Endothelial cell (in vitro differentiated cells): ENCODE measurements at places on chromosomes 6 and 20. TPM values are rescaled to one million over a fixed set of nuclear protein-coding genes. Genes with fewer than 3 reads are reported as not detected.
A peak's percentile ranks its signal among the peaks of the same experiment; 100 is the strongest.

Gene LTV1
- 20.7 TPM for total RNA-seq

- H3K4me1 ChIP-seq: peaks cover 4% of the 10 kb centered on the region
- H3K27me3 ChIP-seq: peaks cover 4% of the 10 kb centered on the region
- H3K4me3 ChIP-seq: no peak overlapping the region
These were observed 11.3 kb downstream of the NFATC2 start for GRCh38 chr20:51531141-51531710.

Gene TFAP2D
- total RNA-seq: 0.31 TPM

Gene NMBR
- not detected for total RNA-seq

- peaks cover 39% of the 10 kb centered on the region for H3K4me1 ChIP-seq
- no peak for DNase-seq
- H3K27me3 ChIP-seq: no peaks in the 10 kb centered on the region
These were observed 730.7 kb downstream of the RFPL4B start for GRCh38 chr6:113077794-113078193.

GRCh38 chr20:8788831-8789230 lies 280.1 kb upstream of the PLCB4 start:
- no peaks in the 10 kb centered on the region for H3K36me3 ChIP-seq
- no peaks in the 10 kb centered on the region for H3K27me3 ChIP-seq
- peaks cover 13% of the 10 kb centered on the region for H3K4me1 ChIP-seq
- no peak overlapping the region for H3K4me3 ChIP-seq
- no peak overlapping the region for H3K27ac ChIP-seq

Gene ZSCAN12
- total RNA-seq: 9.5 TPM

GRCh38 chr6:52124126-52125121 lies 37.0 kb upstream of the PKHD1 start:
- no peaks in the 10 kb centered on the region for H3K27me3 ChIP-seq
- H3K27ac ChIP-seq: no peak overlapping the region
- no peaks in the 10 kb centered on the region for H3K36me3 ChIP-seq
- DNase-seq: no peak

Gene SLC22A2
- total RNA-seq: not detected

Gene OTOR
- total RNA-seq: 4.5 TPM

Gene SIGLEC1
- not detected for total RNA-seq

Gene FNDC11
- total RNA-seq: 1.3 TPM

Gene TUBB1
- total RNA-seq: not detected

- DNase-seq: no peak
- no peak overlapping the region for H3K4me3 ChIP-seq
- no peak overlapping the region for H3K27ac ChIP-seq
- H3K27me3 ChIP-seq: no peaks in the 10 kb centered on the region
- no peaks in the 10 kb centered on the region for H3K36me3 ChIP-seq
These were observed 50.2 kb downstream of the HBS1L start for GRCh38 chr6:135004399-135004798.

DNA sequence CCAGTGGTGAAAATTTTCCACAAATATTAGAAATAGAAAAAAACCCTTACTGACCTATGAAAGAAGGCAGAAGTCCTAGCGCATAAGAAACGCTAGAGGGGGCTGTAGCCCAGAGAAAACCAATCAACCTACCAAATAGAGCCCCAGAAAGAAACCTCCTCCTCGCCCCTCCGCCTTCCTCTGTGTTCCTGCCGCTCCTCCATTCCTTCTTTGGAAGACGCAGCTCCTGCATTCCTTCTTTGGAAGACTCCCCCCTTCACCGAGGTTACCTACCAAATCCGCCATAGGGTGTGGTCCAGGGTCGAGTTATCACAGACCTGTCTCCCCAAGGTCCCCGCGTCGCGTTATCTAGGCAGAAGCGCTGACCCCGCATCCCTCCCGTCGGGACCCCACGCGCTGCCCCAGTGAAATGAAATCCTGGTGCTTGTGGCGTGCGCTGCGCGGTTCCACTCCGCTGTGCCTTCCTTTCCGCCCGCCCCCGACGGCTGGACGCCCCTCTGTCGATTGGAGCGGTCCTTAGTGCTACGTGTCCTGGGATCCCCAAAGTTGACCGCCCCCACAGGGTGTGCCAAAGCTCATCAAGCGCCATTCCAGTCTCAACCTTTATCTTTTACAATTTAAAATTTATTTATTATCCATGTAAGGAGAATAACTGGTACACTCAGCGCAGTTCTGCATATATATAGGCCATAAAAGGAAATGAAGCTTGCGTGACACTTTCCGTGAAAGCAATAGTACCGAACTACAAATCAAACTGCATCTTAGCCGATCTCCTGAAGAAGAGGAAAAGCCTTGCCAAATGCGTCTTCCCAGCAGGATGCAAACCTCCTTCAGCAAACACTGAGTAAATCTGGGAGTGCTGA lies 13.0 kb downstream of the RPP21 start:
- H3K27me3 ChIP-seq: peaks cover 5% of the 10 kb centered on the region
- H3K4me3 ChIP-seq: peak overlapping the region; percentile 92

DNA sequence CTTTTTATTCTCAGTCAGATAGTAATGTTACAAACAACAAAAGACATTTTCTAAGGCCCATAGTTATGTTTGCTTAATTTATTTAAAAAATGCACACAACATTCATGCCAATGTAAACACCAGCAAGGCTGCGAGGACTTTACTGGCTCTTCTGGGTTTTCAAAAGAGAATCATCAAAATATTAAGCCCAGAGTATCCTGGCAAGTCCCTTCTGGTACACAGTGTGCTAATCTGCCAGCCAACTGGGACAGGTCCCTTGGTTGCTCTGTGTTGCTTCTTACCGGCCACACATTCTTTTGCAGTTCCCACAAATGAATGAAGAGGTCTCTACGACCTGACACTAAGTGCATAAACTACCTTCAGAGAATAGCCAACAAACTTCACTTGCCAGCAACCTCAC lies 42.6 kb upstream of the SPDEF start:
- DNase-seq: no peak
- peaks cover 7% of the 10 kb centered on the region for H3K4me1 ChIP-seq
- H3K4me3 ChIP-seq: no peak overlapping the region
- no peak overlapping the region for H3K27ac ChIP-seq
- peaks cover 3% of the 10 kb centered on the region for H3K27me3 ChIP-seq
- H3K36me3 ChIP-seq: peaks cover 3% of the 10 kb centered on the region

- H3K27me3 ChIP-seq: no peaks in the 10 kb centered on the region
- no peak overlapping the region for H3K27ac ChIP-seq
- no peak for DNase-seq
- H3K4me1 ChIP-seq: no peaks in the 10 kb centered on the region
- H3K36me3 ChIP-seq: peaks cover 3% of the 10 kb centered on the region
- H3K4me3 ChIP-seq: no peak overlapping the region
These were observed 336.5 kb upstream of the ARID1B start for GRCh38 chr6:156440688-156441087.

- H3K4me1 ChIP-seq: peaks cover 18% of the 10 kb centered on the region
- H3K27me3 ChIP-seq: peaks cover 7% of the 10 kb centered on the region
- DNase-seq: peak; percentile 95
- H3K4me3 ChIP-seq: peak within 1 kb of the TSS; percentile 99
- H3K36me3 ChIP-seq: peaks cover 4% of the 10 kb centered on the region
- H3K27ac ChIP-seq: peak within 1 kb of the TSS; percentile 93
These were observed at the start of gene STK38 for GRCh38 chr6:36546920-36547645. Gene STK38, minus strand, starts transcription at chr6:36547479. Its CDS starts 7,277 bp downstream, at chr6:36540202.

DNA sequence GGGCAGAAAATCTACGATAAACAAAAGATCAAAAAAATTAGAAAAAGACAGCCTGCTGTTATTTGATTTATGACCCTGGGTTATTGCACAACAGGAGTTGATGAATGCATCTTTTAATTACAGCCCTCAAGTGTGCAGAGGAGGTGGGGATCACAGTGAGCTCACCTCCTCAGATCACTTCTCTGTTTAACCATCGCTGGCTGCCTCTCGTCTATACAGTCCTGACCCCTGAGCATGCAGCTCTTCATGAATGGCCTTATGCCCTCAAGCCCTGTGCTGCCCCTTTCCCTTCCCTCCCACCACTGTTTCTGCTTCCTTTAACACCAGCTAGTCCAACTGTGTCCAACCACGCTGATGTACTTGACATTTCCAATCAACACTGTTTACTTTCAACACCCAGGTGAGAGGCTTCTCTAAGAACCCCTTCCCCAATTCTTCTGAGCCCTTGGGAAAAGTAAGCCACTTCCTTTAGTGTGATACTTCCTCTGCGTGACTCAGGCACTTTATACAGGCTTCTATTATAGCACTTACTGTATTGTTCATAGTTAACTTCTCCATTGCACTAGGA lies 60.6 kb upstream of the RIPOR2 start:
- no peak for DNase-seq
- no peak overlapping the region for H3K4me3 ChIP-seq
- no peak overlapping the region for H3K27ac ChIP-seq
- peaks cover 12% of the 10 kb centered on the region for H3K4me1 ChIP-seq
- H3K27me3 ChIP-seq: peaks cover 3% of the 10 kb centered on the region

DNA sequence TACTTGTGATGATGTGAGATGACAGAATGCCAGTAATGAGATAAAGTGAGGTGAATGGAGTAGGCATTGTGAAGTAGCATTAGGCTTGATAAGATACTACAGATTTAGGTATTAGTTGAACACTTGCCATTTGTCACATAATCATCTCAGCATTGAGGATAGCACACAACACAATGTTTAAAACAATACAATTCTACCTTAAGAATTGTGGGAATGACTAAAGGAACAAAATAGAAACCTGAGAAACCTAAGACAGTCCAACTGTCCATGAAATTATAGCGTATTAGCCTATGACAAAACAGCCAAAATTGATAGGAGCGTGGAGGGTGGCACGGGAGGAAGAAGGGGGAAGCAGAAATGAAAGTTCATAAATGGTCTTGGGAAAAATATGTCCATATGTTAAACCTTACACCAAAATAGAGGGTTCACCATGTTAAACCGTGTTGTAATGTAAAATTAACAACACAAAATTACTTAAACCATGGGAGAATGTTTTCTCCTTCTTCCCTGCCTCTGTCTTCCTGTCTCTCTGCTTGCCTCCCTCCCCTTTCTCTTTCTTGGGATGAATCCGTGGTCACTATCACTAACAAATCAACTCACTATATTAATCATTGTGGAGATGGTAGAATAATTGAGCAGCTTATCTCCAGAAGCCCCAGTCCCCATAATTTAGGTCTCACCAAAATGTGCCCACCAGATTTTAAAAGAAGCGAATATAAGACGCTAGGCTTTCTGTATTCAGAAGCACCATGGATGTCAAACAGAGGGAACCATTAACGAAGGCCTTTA lies 33.0 kb upstream of the HFE start:
- peak overlapping the region; percentile 96 for H3K4me3 ChIP-seq
- peaks cover 12% of the 10 kb centered on the region for H3K4me1 ChIP-seq
- peaks cover 5% of the 10 kb centered on the region for H3K27me3 ChIP-seq
- peak overlapping the region; percentile 99 for H3K27ac ChIP-seq
- H3K36me3 ChIP-seq: no peaks in the 10 kb centered on the region

- DNase-seq: no peak
- H3K36me3 ChIP-seq: no peaks in the 10 kb centered on the region
- H3K4me3 ChIP-seq: no peak overlapping the region
- H3K27ac ChIP-seq: no peak overlapping the region
- H3K4me1 ChIP-seq: no peaks in the 10 kb centered on the region
These were observed 89.5 kb upstream of the TMEM170B start for GRCh38 chr6:11448038-11448437.

- H3K27ac ChIP-seq: no peak overlapping the region
- no peak for DNase-seq
- no peaks in the 10 kb centered on the region for H3K36me3 ChIP-seq
- no peaks in the 10 kb centered on the region for H3K27me3 ChIP-seq
- no peak overlapping the region for H3K4me3 ChIP-seq
These were observed 1.9 kb upstream of the SPTLC3 start for GRCh38 chr20:13006825-13007224.

Gene IL20RA
- total RNA-seq: 0.10 TPM

Gene NRSN1
- total RNA-seq: not detected

DNA sequence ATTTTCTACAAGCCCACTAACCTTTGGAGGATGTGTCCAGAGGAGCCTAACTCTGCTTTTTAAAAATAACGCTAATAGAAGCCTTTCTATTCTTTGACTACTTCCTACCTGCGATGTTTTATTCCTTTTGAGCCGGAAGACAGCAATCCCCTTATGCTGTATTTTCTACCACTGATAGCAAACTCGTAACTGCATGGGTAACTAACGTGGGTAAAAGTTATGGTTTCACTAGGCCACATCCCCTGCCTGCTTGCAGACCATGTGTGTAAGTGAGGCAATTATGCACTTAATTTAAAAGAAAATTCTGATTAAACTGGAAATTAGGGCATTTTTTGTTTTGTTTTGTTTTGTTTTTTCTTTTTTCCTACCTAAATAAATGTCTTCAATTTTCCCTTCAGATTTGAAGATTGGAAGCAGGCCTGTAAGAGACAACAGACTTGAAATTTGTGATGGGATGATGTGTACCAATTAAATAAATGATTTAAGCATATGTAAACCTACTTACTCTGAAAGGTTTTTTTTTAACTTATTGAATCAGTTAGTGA lies 931 bp downstream of the UFL1 start:
- peaks cover 16% of the 10 kb centered on the region for H3K4me1 ChIP-seq
- peaks cover 8% of the 10 kb centered on the region for H3K36me3 ChIP-seq
- H3K27me3 ChIP-seq: peaks cover 5% of the 10 kb centered on the region

DNA sequence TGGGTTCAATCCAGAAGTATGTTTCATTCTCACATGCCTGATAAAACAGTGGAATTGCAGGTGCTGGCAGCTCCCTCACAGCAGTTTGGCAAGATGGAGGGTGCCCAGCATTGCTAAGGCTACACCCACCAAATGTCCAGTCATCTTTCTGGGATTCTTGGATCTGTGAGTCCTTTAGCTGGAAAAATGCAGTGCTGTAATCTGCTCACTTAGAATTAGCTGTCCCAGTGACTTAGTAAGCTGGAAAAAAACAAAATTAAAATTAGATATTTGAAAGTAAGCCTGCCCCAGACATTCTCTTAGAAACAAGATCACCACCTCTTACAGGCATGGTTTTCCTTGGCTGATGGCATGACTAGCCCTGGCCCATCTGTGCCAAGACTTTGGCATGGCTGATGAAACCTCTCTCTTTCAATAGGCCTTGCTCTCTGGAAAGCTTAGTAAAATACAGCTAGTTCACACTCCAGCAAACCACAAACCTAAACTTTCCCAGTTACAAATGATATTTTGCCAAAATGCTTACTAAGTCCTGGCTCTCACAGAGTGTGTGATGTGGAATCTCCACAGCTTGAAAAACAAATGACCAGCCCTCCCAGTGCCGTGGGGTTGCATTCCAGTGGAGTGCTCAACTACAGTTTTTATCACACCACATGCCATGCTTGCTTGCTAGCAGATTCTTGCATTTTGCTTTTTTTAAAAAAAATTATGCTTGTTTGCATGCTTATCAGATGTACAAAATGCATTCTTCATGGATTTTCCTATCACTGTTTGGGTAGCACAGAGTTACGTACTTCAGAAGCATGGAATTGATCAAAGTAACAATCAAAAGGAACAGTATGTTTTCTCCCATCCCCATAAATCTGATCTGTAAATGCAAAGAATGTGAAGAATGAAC lies 261.5 kb downstream of the EYA4 start:
- no peaks in the 10 kb centered on the region for H3K36me3 ChIP-seq
- H3K4me3 ChIP-seq: no peak overlapping the region
- no peaks in the 10 kb centered on the region for H3K4me1 ChIP-seq
- no peaks in the 10 kb centered on the region for H3K27me3 ChIP-seq
- H3K27ac ChIP-seq: no peak overlapping the region

DNA sequence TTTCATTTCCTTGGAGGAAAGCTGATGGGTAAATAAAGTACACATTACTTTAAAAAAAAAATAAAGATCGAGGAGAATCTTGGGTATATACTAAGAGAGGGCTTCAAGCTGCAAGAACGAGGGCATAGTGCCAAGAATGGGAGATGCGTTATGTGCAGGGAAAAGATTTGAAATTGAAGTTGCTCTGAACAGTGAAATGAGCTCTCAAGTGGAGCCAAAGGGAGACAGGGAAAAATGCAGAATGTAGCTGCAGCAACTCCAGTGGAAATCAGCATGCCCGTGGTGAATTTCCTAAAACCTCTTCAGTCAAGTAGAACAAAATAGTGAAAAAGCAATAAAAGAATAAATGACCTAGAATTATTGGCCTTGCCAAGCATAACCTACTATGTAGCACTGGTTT lies 11.4 kb upstream of the COL9A1 start:
- no peak for DNase-seq
- no peaks in the 10 kb centered on the region for H3K36me3 ChIP-seq
- H3K4me3 ChIP-seq: no peak overlapping the region
- H3K27me3 ChIP-seq: no peaks in the 10 kb centered on the region
- H3K4me1 ChIP-seq: no peaks in the 10 kb centered on the region
